ENCODE measurements at places on chromosomes 16 and 17. TPM values are rescaled to one million over a fixed set of nuclear protein-coding genes. Genes with fewer than 3 reads are reported as not detected.

DNA sequence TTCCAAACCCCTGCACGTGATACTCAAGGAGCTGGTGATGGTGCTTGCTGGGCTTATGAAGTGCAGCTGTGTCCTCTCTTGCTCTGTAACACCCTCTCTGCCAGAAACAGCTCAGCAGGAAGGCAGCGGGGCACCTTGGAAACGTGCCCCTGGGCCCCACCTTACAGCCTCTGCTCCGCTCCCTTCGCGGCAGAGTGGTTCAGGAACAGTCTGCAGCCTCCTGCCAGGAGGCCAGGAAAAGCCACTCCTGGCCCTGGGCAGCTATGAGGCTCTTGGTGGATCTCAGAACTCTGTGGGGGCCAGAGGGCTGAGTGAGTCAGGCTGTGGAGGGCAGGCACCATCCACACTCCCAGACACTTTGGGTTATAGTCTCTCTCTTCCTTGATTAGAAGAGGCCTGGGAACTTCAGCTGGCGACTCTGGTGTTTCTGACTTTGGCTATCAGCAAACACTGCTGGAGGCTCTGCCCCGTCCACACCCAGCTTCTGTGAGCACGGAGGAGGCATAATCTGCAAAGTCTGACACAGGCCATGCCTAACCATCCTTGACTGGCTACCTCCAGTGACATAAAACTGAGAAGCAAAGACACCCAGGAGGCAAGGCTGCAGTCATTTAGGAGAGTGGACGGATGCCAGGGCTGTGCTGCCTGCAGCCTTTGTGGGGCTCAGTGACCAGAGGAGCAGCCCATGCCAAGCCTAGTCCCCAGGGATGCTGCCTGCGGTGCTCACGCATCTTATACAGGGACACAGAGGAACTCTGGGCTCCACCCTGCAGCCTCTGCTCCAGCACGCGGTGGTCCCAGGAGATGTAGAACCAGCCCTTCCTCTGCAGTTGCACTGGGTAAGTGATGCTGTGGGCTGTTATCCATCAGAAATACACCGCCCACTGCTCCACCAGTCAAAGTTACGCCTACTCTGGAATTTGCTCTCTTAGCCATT lies 65.3 kb downstream of the METRNL start:
- H3K4me3 ChIP-seq = no peak overlapping the region
- peak; percentile 5 for DNase-seq
- no peaks in the 10 kb centered on the region for H3K36me3 ChIP-seq
- no peaks in the 10 kb centered on the region for H3K4me1 ChIP-seq

DNA sequence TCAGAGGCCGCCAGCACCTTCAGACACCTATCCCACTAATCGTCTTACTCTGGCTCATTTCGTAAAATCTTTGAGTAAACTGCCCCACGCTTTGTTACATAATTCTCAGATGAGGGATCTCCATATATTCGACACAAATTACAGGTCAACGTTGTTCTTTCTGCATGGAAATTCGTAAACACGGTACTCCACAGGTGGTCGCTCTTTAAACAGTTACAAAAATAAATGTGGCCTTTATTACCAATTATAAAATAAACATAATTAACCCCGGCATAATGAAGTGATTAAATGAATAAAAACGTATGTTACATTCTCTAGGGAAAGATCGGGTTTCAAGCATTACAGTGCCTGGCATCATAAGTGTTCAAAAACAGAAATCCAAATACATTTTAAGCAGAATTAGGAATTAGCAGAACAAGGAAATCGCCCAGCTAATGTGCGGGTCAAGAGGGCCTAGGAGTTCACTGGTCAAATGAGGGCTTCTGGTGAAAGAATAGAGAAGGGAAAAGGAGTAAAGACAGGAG lies 943 bp upstream of the PIP4K2B start:
- peaks cover 33% of the 10 kb centered on the region for H3K4me1 ChIP-seq
- DNase-seq = no peak
- H3K27ac ChIP-seq = peak overlapping the region; percentile 79
- no peaks in the 10 kb centered on the region for H3K27me3 ChIP-seq
- H3K4me3 ChIP-seq = peak overlapping the region; percentile 74

GRCh38 chr16:75919664-75920063 lies 193.4 kb upstream of the CPHXL start:
- H3K27ac ChIP-seq = no peak overlapping the region
- DNase-seq = no peak

DNA sequence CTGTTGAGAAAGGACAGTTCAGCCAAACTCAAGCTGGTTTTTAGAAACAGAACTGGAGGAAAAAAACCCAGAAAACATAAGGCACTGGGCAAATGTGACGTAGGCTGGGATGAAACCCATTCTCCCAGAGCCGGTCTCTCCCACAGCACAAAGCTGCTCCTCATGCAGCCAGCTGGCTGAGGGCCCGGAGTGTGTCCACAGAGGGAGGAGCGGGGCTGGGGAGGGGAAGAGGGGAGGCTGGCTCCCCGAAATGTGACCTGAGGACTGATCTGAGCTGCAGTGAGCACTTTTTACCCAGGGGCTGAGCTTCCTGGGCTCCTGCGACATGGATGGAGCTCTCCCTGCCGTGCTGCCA lies 20.8 kb downstream of the FOXF1 start:
- DNase-seq = no peak
- no peak overlapping the region for H3K27ac ChIP-seq
- H3K4me3 ChIP-seq = no peak overlapping the region
- H3K36me3 ChIP-seq = peaks cover 8% of the 10 kb centered on the region
- no peaks in the 10 kb centered on the region for H3K27me3 ChIP-seq

GRCh38 chr17:66185862-66186261 lies 6.1 kb downstream of the CEP112 start:
- no peaks in the 10 kb centered on the region for H3K27me3 ChIP-seq
- H3K4me3 ChIP-seq = no peak overlapping the region
- no peak overlapping the region for H3K27ac ChIP-seq
- peaks cover under 1% of the 10 kb centered on the region for H3K4me1 ChIP-seq

ABAT gene
- 8.7 TPM for total RNA-seq

DUXB gene
- total RNA-seq = not detected

- H3K27me3 ChIP-seq = no peaks in the 10 kb centered on the region
- no peak for DNase-seq
- peaks cover 34% of the 10 kb centered on the region for H3K4me1 ChIP-seq
- no peak overlapping the region for H3K27ac ChIP-seq
- H3K4me3 ChIP-seq = no peak overlapping the region
Measured at GRCh38 chr17:77163511-77164280, 22.9 kb downstream of the SEC14L1 start.

GRCh38 chr17:29640981-29641642 lies 18.4 kb upstream of the CORO6 start:
- DNase-seq = no peak
- no peaks in the 10 kb centered on the region for H3K27me3 ChIP-seq
- H3K4me1 ChIP-seq = peaks cover 33% of the 10 kb centered on the region
- peak overlapping the region; percentile 23 for H3K27ac ChIP-seq
- H3K36me3 ChIP-seq = peaks cover 13% of the 10 kb centered on the region

GRCh38 chr17:59289981-59290301 lies 41.5 kb upstream of the YPEL2 start:
- no peak overlapping the region for H3K27ac ChIP-seq
- no peak overlapping the region for H3K4me3 ChIP-seq
- no peaks in the 10 kb centered on the region for H3K36me3 ChIP-seq
- no peak for DNase-seq
- peaks cover 2% of the 10 kb centered on the region for H3K27me3 ChIP-seq

DNA sequence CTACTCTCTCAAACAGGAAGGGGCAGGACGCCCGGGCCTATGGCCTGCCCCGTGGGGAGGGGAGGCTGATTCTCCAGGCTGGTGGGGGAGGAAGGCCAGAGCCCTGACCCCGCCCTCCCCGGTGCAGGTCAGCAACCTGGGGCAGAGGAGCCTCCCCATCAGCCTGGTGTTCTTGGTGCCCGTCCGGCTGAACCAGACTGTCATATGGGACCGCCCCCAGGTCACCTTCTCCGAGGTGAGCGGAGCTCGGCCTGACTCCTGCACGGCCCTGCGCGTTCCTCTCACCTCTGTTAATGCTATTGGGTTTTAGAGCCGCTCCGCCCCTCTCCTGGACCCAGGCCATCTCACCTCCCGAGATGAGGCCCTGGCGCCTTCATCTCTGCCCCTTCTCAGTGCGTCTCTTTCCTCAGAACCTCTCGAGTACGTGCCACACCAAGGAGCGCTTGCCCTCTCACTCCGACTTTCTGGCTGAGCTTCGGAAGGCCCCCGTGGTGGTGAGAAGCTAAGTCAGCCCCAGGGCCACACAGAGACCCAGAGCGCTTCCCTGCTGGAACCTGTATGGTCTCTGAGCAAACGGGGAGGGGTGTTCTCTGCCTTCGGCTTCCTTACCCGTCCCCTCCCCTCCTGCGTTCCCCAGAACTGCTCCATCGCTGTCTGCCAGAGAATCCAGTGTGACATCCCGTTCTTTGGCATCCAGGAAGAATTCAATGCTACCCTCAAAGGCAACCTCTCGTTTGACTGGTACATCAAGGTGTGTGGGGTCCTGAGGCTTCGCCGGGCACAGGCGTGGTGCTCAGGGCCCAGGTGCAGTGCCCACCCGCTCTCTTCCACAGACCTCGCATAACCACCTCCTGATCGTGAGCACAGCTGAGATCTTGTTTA lies 25.1 kb upstream of the ITGAX start:
- H3K27ac ChIP-seq = no peak overlapping the region
- no peaks in the 10 kb centered on the region for H3K36me3 ChIP-seq
- H3K4me3 ChIP-seq = no peak overlapping the region

MYH13 gene
- total RNA-seq = not detected

DNA sequence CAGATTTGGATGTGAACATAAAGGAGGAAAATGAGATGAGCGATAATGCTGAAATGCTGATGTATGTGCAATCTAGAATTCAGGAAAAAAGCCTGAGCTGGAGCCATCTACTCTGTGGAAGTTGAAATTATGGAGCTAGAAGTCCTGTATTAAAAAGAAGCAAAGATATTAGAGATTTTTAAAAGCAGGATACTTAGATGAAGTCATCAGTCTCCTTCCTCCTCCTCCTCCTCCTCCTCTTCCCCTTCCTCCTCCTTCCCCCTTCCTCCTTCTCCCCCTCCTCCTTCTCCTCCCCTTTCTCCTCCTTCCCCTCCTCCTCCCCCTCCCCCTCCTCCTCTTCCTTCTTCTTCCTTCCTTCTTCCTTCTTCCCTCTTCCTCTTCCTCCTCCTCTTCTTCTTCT lies 823.8 kb upstream of the CA10 start:
- no peak overlapping the region for H3K27ac ChIP-seq
- DNase-seq = no peak
- H3K36me3 ChIP-seq = no peaks in the 10 kb centered on the region
- no peaks in the 10 kb centered on the region for H3K27me3 ChIP-seq
- H3K4me3 ChIP-seq = no peak overlapping the region
- H3K4me1 ChIP-seq = no peaks in the 10 kb centered on the region

DNA sequence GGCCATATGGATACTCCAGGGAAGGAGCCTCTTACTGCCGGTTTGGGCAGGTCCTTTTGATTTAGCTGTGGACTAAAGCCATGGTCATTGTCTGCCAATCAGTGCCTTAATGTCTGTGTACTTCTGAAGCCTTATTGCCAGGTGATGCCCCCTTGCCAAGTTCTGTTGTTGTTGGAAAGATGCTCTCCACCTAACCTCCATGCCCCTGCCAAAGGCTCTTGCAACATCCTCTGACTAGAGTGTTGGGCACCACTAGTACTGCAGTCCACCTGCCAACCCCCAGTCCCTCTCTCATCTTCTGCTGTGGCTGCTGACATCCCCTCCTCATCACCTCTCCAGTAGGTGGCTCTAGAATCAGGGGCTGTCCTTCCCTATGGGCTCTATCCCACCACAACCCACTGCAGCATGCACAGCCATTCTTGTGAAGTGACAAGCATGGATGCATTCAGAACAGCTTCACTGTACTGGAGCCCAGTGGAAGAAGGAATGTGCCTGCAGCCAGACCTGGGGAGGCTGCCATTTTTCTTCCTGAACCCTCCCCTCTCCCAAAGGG lies 375.3 kb upstream of the CDH5 start:
- no peaks in the 10 kb centered on the region for H3K36me3 ChIP-seq
- no peak overlapping the region for H3K27ac ChIP-seq
- H3K4me1 ChIP-seq = no peaks in the 10 kb centered on the region

DNA sequence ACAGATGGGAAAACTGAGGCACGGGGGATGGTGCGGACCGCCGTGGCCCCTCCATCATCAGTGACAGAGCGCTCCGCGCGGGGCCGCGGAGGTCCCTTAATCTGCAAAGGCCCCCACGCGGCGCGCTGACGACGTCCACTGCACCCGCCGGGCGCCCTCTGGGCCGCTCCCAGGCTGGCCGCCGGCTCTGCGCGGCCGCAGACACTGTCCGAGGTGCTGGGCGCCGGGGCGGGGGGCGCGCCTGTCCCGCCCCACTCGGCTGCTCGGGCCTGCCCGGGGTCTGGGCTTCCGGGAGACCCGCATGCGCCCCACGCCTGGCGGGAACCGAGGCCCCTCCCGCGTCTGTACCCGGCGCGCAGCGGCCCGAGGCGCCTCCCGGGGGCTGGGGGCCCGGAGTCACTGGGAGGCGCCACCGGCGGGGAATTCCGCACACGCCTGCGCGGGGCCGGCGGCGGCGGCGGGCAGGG lies 550 bp upstream of the RNF213 start:
- peak; percentile 82 for DNase-seq
- peaks cover 59% of the 10 kb centered on the region for H3K4me1 ChIP-seq
- H3K36me3 ChIP-seq = peaks cover 24% of the 10 kb centered on the region
- H3K27ac ChIP-seq = peak overlapping the region; percentile 97
- H3K4me3 ChIP-seq = peak overlapping the region; percentile 85

GRIN2C gene
- total RNA-seq = not detected

DNA sequence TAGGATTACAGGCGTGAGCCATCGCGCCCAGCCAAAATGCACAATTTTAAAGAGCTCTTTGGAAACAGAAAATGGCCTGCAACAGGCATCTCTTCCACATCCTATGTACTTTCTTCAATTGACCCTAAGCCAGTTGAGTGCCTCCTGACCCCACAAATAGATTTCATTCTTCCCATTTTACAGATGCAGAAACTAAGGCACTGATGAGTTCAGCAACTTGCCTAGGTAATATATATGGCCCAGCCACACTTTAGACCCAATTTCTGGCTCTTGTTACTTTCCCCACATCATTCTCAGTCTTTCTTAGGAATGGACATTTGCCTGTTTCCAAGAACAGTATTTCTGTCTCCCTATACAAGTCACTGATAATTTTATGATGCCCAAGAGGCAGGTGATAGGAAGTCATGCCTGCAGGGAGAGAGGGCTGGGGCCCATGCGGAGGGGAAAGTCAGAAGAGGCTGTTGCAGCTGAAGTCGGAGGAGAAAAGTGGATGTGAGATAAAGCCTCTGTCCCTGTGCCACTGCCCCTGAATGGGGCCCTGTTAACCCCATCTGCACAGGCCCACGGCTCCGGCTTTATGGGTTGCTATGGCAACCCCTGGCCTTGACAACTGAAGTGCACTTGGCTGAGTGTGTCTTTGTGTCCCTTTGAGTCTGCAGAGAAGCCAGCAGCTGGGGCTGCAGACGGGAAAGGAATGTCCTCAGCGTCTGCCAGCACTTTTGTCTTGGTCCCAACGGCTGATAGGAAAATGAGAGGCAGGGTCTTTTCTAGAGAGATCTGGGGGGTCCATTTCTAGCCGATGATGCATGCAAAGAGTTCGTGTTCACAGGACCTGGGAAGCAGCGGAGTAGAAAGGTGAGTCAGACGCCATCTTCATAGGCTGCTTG lies 45.9 kb downstream of the ABAT start:
- H3K4me3 ChIP-seq = no peak overlapping the region
- no peak overlapping the region for H3K27ac ChIP-seq
- DNase-seq = no peak
